ENCODE measurements at places on chromosomes 1 and 21.

GRCh38 chr1:71593523-71593922, 512.7 kb upstream of the ZRANB2 start:
- no peak for DNase-seq

- no peak for DNase-seq
These were observed 120.5 kb downstream of the LTN1 start for GRCh38 chr21:28872218-28872617.

DNA sequence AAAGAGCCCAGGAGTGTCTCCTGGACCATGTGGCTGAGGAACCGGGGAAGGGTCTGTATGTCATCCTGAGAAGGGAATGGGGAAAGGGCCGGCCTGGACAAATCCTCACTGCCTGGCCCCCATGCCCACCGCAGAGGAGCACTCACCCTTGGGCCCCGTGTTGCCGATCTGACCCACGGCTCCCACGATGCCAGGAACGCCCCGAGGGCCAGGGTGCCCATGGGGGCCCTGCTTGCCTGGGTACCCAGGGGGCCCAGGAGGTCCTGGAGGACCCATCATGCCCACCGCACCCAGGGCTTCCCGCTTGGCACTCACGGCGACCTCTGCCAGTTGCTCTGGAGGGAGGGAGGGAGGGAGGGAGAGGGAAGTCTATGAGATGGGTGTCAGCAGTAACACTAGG, 14.6 kb downstream of the COL9A2 start:
- no peak for DNase-seq

DNA sequence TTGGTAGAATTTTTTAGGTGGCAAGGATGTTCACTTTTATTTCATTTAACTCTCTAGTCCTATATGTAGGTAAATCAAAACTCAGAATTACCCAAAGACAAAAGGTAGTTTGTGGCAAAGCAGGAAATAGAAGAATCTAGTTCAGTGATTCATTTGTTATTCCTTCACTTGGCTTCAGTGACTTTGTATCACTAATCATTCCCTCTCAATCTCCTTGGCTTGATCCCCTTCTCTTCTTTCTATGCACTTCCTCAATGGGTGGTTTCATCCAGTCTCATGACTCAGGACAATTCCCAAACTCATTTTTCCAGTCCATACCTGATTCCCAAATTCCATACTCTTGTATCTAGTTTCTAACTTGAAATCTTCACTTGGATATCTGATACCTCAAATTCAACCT, 64.9 kb downstream of the PRKACB start:
- no peak for DNase-seq

- DNase-seq: no peak
These were observed 163.7 kb downstream of the NTPCR start for GRCh38 chr1:233114159-233114558.

DNA sequence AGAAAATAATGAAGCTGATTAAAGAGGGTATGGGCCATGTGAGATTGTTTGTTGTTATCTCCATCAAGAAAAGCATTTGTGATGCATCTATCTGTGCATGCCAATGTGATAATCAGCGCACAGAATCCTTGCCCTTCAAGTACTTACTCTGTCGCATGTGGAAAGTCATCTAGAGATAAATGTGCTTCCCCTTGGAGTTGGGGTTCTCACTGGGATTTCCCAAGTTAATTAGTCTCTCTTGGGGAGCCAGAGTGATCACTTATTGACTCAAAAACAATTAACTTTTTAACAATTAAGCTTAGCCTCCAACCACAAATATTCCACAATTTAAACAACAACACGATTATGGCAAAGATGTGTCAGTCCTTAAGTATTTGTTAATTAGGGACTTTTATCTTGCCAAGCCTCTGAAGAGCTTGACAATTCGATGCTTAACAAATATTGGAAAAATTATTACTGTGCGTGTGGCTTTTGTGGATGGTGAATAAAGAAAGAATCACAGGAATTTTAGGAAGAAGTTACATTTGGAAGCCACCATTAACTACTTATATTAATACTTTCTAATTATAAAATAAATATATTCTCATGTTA, 17.5 kb downstream of the RHOU start:
- DNase-seq: no peak

- no peak for DNase-seq
These were observed 262.2 kb upstream of the POU3F1 start for GRCh38 chr1:38308780-38309179.

- DNase-seq: no peak
These were observed 391.5 kb downstream of the NTNG1 start for GRCh38 chr1:107532318-107532717.

GRCh38 chr1:184480736-184481135, 93.9 kb downstream of the C1orf21 start:
- no peak for DNase-seq

DNA sequence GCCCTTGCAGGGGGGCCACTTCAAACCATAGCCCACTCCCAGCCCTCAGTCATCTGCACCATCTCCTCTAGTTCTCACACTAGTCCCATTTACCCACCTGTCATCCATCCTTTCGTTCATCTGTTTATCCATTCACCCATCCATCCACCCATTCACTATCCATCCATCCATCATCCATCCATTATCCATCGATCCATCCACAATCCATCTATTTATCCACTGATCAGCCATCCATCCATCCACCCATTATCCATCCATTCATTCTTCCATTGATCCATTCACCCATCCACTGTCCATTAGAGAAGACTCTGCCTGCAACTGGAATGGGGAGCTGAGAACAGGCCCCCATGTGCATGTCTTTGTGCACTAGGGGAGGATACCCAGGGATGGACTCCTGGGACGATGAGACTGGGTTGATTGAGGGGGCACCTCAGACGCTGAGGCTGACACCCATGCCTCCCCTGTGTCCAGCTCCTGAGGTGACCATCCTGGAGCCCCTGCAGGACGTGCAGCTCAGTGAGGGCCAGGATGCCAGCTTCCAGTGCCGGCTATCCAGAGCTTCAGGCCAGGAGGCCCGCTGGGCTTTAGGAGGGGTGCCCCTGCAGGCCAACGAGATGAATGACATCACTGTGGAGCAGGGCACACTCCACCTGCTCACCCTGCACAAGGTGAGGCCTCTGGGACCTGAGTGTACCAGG, 97.9 kb downstream of the TRIM11 start:
- DNase-seq: no peak

DNA sequence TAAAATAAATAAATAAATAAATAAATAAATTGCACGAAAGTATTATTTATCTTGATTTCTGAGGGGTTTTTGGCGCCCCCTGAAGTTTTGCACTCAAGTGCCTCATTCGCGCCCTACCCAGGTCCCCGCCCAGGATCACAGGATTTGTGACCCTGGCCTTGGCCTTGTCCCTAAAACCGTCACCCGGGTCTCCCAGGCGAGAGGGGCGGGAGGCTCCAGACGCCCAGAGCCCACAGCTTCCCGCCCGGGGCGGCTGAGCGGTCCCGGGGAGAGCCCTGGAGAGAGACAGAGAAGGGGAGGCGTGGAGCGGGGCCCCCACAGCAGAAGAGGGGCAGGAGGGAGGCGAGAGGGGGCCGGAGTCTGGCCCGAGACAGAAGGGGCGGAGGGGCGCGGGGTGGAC, 91.8 kb upstream of the CASZ1 start:
- DNase-seq: no peak

GRCh38 chr1:53378932-53379661, 51.2 kb upstream of the LRP8 start:
- DNase-seq: no peak

DNA sequence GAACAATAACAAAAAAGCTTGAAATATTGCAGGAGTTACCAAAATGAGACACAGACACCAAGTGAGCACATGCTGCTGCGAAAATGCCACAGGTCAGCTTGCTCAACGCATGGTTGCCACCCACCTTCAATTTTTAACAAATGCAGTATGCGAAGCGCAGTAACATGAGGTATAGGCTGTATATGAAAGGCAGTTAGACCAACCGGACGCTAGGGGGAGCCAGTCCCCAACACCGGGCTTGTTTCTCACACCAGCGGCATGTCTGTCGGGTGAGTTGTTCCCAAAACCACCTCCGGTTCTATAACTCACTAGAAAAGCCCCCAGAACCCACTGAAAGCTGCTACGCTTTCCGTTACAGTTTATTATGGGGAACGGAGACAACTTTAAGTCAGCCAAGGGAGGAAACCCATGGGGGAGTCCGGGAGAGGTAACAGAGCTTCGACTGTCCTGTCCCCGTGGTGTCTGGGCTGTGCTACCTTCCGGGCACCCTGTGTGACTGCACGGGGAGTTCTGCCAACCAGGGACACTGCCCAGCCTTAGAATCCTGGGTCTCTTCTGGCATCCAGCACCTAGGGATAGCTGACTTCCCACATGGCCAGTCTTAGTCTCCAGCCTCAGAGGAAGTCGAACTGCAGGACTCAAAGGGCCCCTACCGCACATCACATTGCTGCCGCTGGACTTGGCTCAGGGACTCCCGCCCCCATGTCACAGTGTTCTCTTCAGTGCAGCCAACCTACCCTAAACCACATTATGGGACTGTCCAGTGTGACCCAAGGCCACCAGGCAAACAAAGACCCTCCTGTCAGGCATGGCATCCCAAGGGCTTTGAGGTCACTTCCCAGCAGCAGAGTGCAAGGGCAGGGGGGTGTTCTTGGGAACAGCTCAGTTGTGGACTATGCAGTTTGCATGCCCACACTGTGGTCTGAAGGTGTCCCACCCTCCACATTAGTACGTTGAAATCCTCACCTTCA, 14.0 kb downstream of the RNF187 start:
- DNase-seq: peak; percentile 82

GRCh38 chr1:232590744-232591082, 39.2 kb downstream of the SIPA1L2 start:
- DNase-seq: no peak

All from stimulated activated CD8-positive, alpha-beta memory T cell treated with anti-CD3 and anti-CD28 coated beads, Interleukin-4, amount 100 ng/mL, for 4 hours (primary cell).